ENCODE measurements at places on chromosomes 1 and 21. TPM values are rescaled to one million over a fixed set of nuclear protein-coding genes. Genes with fewer than 3 reads are reported as not detected.

DNA sequence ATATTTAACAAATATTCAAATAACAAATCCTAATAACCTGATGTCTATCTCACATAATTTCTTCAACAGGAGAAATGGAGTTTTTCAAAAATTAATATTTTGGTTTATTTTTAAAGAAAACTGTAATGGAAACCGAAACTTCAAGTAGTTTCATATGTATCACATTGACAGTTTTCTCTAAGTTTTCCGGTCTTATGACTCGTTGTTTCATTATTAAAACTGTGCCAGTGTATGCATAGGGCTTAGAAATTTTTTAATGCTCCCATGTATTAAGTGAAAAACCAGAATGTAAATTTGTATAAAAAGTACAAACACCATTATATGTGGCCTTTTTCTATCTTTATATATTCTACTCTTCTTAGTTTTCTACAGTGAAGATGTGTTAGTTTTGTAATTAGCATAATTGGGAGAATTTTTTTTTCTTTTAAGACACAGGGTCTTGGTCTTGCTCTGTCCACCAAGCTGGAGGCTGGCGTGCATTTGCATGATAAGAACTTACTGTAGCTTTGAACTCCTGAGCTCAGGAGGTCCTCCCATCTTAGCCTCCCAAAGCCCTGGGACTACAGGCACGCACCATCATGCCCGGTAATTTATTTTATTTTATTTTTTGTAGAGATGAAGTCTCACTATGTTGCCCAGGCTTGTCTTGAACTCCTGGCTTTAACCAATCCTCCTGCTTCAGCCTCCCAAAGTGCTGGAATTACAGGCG lies 43.9 kb upstream of the SAMSN1 start:
- no peaks in the 10 kb centered on the region for H3K36me3 ChIP-seq
- no peaks in the 10 kb centered on the region for H3K4me1 ChIP-seq
- DNase-seq, result no peak
- no peak overlapping the region for H3K4me3 ChIP-seq

DNA sequence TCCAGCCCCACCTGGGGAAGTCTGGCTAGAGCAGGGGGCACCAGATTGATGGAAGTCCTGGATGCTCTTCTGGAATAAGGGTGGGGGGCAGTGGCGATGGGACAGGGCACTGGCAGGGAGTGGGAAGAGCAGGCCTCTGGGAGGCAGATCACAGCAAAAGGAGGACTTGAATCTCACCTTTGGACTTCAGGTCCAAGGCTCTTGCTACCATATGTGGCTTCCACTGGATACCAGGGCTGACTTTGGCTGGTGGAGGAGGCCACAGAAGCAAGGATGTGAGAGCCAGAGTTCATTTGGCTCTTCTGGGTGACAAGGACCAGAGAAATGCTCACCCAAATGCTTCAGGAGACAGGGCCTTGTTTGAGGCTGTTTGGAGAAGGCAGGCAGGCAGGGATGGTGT lies 16.0 kb upstream of the SYNC start:
- no peak overlapping the region for H3K4me3 ChIP-seq
- no peak overlapping the region for H3K27ac ChIP-seq
- no peaks in the 10 kb centered on the region for H3K27me3 ChIP-seq

- no peaks in the 10 kb centered on the region for H3K27me3 ChIP-seq
- H3K4me3 ChIP-seq, result no peak overlapping the region
- no peak for DNase-seq
- H3K27ac ChIP-seq, result no peak overlapping the region
Observed at GRCh38 chr1:153592748-153593147, 20.2 kb downstream of the S100A16 start.

GRCh38 chr1:93595743-93596142 lies 85.9 kb downstream of the BCAR3 start:
- peaks cover 8% of the 10 kb centered on the region for H3K36me3 ChIP-seq
- H3K27me3 ChIP-seq, result no peaks in the 10 kb centered on the region
- no peak for DNase-seq
- H3K27ac ChIP-seq, result no peak overlapping the region
- H3K4me1 ChIP-seq, result peaks cover 25% of the 10 kb centered on the region

- H3K4me3 ChIP-seq, result no peak overlapping the region
- no peak overlapping the region for H3K27ac ChIP-seq
- H3K36me3 ChIP-seq, result no peaks in the 10 kb centered on the region
- DNase-seq, result peak; percentile 93
- no peaks in the 10 kb centered on the region for H3K27me3 ChIP-seq
Observed at GRCh38 chr1:230186003-230186863, 119.2 kb downstream of the GALNT2 start.

- no peak for DNase-seq
- H3K27ac ChIP-seq, result no peak overlapping the region
- H3K4me3 ChIP-seq, result no peak overlapping the region
- H3K27me3 ChIP-seq, result no peaks in the 10 kb centered on the region
- peaks cover 3% of the 10 kb centered on the region for H3K4me1 ChIP-seq
Observed at GRCh38 chr1:12577020-12577419, 41.0 kb downstream of the DHRS3 start.

- no peaks in the 10 kb centered on the region for H3K36me3 ChIP-seq
- DNase-seq, result no peak
- H3K27ac ChIP-seq, result peak within 1 kb of the TSS; percentile 90
- H3K4me3 ChIP-seq, result no peak within 1 kb of the TSS
Observed at GRCh38 chr1:109763646-109764415, at the start of gene EPS8L3. Gene EPS8L3 (minus strand): TSS chr1:109763923. CDS start chr1:109761749, 2,174 bp downstream.

- peaks cover 17% of the 10 kb centered on the region for H3K27me3 ChIP-seq
- peaks cover 14% of the 10 kb centered on the region for H3K36me3 ChIP-seq
- DNase-seq, result peak; percentile 87
- no peak overlapping the region for H3K27ac ChIP-seq
- H3K4me3 ChIP-seq, result no peak overlapping the region
Observed at GRCh38 chr1:38834937-38835827, 24.4 kb downstream of the RRAGC start.

GRCh38 chr1:200671235-200671786 lies 1.6 kb upstream of the DDX59 start:
- DNase-seq, result no peak
- peaks cover 3% of the 10 kb centered on the region for H3K4me1 ChIP-seq
- no peak overlapping the region for H3K27ac ChIP-seq
- no peak overlapping the region for H3K4me3 ChIP-seq
- H3K36me3 ChIP-seq, result peaks cover 1% of the 10 kb centered on the region

GRCh38 chr1:55107101-55107500 lies 67.8 kb downstream of the PCSK9 start:
- no peaks in the 10 kb centered on the region for H3K4me1 ChIP-seq
- H3K27me3 ChIP-seq, result no peaks in the 10 kb centered on the region
- peaks cover 33% of the 10 kb centered on the region for H3K36me3 ChIP-seq

DNA sequence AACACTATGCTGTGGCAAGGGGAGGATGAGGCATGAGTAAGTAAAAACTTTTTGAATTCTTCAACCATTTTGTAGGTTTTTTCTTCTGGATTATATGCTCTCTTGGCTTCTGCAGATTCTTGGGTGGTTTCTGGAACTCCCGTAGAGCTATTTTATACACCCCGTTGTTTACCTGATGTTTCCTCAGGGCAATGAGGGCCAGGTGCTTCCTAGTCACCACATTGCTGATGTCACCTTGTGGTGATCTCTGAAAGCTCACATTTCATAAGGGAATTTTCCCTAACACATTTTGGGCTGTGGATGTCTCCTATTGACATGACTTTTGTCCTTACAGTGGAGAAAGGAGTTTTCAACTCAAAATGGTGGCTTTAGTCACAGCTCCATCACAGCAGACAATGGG lies 356.6 kb downstream of the PLA2G4A start:
- H3K4me3 ChIP-seq, result no peak overlapping the region
- no peak overlapping the region for H3K27ac ChIP-seq
- no peak for DNase-seq
- H3K27me3 ChIP-seq, result no peaks in the 10 kb centered on the region

DNA sequence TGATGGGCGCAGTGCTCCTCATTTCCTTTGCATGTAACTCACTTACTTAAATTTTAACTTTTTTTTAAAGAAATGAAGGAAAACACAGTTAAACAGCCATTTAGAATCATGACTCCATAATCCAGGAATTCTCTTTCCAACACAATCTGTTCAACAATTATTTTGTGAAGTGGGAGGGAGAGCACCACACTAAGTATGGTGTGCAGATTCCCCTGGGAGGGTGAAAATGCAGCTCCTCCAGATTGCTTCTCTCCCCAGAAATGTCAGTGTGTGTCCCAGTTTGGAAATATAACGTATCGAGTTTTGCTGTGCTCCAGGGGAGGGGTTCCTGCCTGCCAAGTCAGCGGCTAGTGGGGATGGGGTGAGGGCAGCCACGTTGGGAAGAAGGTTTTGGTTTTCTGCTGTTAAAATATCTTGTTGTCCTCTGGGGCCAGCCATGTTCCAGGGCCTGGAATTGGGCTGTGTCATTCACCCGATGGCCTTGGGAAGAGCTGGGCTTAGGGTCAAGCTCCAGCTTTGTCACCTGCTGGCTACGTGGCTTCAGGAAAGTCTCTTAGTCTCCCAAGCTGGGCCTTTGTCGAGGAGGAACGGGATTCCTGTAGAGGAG lies 17.3 kb upstream of the DISP3 start:
- DNase-seq, result no peak
- H3K4me1 ChIP-seq, result no peaks in the 10 kb centered on the region
- H3K4me3 ChIP-seq, result no peak overlapping the region

DNA sequence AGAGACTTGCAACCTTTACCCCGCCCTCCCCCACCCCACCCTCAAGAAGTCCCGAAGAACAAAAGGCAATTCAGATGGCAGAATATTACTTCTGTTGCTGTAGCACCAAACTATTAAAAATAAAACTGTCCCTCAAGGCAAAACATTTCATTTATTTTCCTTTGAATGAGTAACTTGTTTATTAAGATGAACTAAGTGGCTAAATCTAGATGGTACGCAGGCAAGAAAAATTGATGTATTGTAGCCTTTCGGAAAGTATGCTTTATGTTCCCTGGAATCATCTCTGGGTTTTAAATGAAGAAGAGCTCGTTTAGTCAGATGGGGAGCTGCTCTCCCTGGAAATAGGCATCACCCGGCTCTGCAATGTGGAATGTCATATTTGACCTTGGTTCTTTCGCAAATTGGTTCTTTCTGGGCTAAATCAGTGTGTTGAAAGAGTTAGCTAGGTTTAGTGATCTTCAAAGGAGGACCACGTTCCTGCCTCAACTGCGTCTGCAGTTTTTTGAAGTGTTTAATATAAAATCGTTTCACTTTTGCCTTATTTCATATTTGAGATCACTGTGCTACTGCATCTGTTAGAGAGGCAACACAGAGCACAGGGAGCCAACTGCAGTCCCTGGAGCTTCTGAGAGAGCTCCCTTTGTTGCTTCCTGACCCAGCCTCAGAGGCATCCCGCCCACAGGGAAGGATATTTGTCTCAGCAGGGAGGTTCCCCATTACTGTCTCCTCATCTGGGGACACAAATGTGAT lies 61.8 kb downstream of the KIF26B start:
- DNase-seq, result no peak
- no peaks in the 10 kb centered on the region for H3K27me3 ChIP-seq

- peaks cover 25% of the 10 kb centered on the region for H3K4me1 ChIP-seq
- no peaks in the 10 kb centered on the region for H3K36me3 ChIP-seq
- no peak overlapping the region for H3K4me3 ChIP-seq
Observed at GRCh38 chr1:165857046-165857801, 29.8 kb downstream of the UCK2 start.

GRCh38 chr1:110255392-110255787 lies 45.3 kb downstream of the KCNC4 start:
- peaks cover 33% of the 10 kb centered on the region for H3K27me3 ChIP-seq
- H3K4me3 ChIP-seq, result no peak overlapping the region
- no peaks in the 10 kb centered on the region for H3K4me1 ChIP-seq
- no peaks in the 10 kb centered on the region for H3K36me3 ChIP-seq
- no peak for DNase-seq

GRCh38 chr1:27538793-27539192 lies 48.8 kb upstream of the WASF2 start:
- peaks cover 10% of the 10 kb centered on the region for H3K36me3 ChIP-seq
- DNase-seq, result peak; percentile 78
- peak overlapping the region; percentile 37 for H3K27ac ChIP-seq
- no peak overlapping the region for H3K4me3 ChIP-seq
- H3K27me3 ChIP-seq, result no peaks in the 10 kb centered on the region

DNA sequence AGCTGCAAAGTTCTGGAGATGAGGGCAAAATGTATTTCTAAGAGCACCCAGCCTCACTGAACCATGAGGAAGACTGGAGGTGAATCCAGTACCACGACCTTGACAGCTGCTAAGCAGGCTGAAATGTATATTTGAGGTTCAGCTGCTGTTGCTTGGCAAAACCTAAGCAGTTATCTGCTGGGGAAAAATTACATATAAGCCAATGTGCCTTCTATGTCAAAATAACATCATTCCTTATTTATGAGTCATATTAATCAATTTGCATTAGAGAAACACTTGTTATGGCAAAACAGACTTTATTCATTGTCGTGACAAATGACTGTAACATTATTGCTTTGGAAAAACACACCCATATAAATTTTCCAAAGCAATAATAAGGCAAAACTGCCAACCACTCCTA lies 560.5 kb upstream of the NR5A2 start:
- no peak overlapping the region for H3K4me3 ChIP-seq
- no peaks in the 10 kb centered on the region for H3K36me3 ChIP-seq
- no peak for DNase-seq
- H3K4me1 ChIP-seq, result no peaks in the 10 kb centered on the region
- no peaks in the 10 kb centered on the region for H3K27me3 ChIP-seq

EIF2D gene
- 51.7 TPM for total RNA-seq

OR2AK2 gene
- total RNA-seq, result not detected

RBP7 gene
- not detected for total RNA-seq

OR2T33 gene
- not detected for total RNA-seq
